ENCODE measurements at places on chromosomes 12 and 14. TPM values are rescaled to one million over a fixed set of nuclear protein-coding genes. Genes with fewer than 3 reads are reported as not detected.

The PDE6H gene
- not detected for polyA plus RNA-seq

The SSPN gene
- 6.6 TPM for polyA plus RNA-seq

The LRP6 gene
- polyA plus RNA-seq: 7.2 TPM

The PRICKLE1 gene
- polyA plus RNA-seq: 2.5 TPM

The AKAP6 gene
- polyA plus RNA-seq: 0.60 TPM

The LHX5 gene
- polyA plus RNA-seq: not detected

The NTF3 gene
- polyA plus RNA-seq: not detected

The EEA1 gene
- polyA plus RNA-seq: 4.9 TPM

The FAIM2 gene
- 1.2 TPM for polyA plus RNA-seq

The RFX4 gene
- not detected for polyA plus RNA-seq

The OASL gene
- 57.6 TPM for polyA plus RNA-seq

The GNG2 gene
- 9.5 TPM for polyA plus RNA-seq

The RTL1 gene
- polyA plus RNA-seq: not detected

The CCDC38 gene
- not detected for polyA plus RNA-seq

The TAS2R7 gene
- not detected for polyA plus RNA-seq

The FAM181A gene
- polyA plus RNA-seq: not detected

The KCNC2 gene
- not detected for polyA plus RNA-seq

The DGKA gene
- polyA plus RNA-seq: 44.4 TPM

The HOXC10 gene
- polyA plus RNA-seq: not detected

The PTGR2 gene
- polyA plus RNA-seq: 9.0 TPM

The IL22 gene
- polyA plus RNA-seq: not detected

The ZFHX2 gene
- under 0.01 TPM for polyA plus RNA-seq

The SLC7A8 gene
- polyA plus RNA-seq: 5.5 TPM

The GXYLT1 gene
- 1.2 TPM for polyA plus RNA-seq

The HHIPL1 gene
- not detected for polyA plus RNA-seq

The IPO8 gene
- polyA plus RNA-seq: 22.1 TPM

The YEATS4 gene
- 19.8 TPM for polyA plus RNA-seq

The PLEK2 gene
- polyA plus RNA-seq: 35.4 TPM

The DYNLL1 gene
- 285 TPM for polyA plus RNA-seq

The TBC1D30 gene
- polyA plus RNA-seq: 2.3 TPM

The DGLUCY gene
- 14.4 TPM for polyA plus RNA-seq

The ABCD2 gene
- polyA plus RNA-seq: 0.89 TPM

The SDR9C7 gene
- polyA plus RNA-seq: not detected

The CLEC4C gene
- polyA plus RNA-seq: not detected

The B4GALNT1 gene
- polyA plus RNA-seq: 2.7 TPM

The CSRP2 gene
- 3.2 TPM for polyA plus RNA-seq

The APPL2 gene
- 116 TPM for polyA plus RNA-seq

The SUOX gene
- 15.0 TPM for polyA plus RNA-seq
